ENCODE measurements at places on chromosomes 3 and 15. TPM values are rescaled to one million over a fixed set of nuclear protein-coding genes. Genes with fewer than 3 reads are reported as not detected.

Gene FILIP1L
- 0.24 TPM for total RNA-seq

Gene OXSM
- total RNA-seq, result 11.4 TPM

Gene QARS1
- 281 TPM for total RNA-seq

- no peaks in the 10 kb centered on the region for H3K36me3 ChIP-seq
- DNase-seq, result no peak
- no peak overlapping the region for H3K27ac ChIP-seq
- peaks cover 12% of the 10 kb centered on the region for H3K27me3 ChIP-seq
Observed at GRCh38 chr3:186013312-186013711, 75.5 kb upstream of the TRA2B start.

DNA sequence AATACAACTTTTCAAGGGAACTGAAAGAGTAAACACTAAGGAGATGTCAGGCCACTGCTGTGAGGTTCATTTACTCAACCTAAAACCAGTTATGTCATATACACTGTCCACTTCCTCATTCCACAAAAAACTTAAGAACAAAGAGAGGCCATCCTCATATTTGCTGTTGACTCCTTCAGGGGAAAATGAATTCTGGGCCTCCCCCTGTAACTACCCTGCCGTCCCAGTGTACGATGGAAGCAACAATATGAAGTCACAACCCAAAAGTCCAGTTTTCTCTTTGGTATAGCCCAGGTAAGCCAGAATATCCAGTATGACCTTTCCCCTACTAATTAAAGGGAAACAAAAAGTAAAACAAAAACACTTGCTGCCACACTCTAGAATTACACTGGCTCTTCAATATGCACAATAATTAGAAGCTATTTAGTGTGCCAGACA is 16.2 kb downstream of the CEP152 start:
- no peak overlapping the region for H3K27ac ChIP-seq
- no peaks in the 10 kb centered on the region for H3K27me3 ChIP-seq
- H3K4me3 ChIP-seq, result no peak overlapping the region
- DNase-seq, result no peak
- peaks cover 47% of the 10 kb centered on the region for H3K36me3 ChIP-seq
- H3K4me1 ChIP-seq, result peaks cover 22% of the 10 kb centered on the region

DNA sequence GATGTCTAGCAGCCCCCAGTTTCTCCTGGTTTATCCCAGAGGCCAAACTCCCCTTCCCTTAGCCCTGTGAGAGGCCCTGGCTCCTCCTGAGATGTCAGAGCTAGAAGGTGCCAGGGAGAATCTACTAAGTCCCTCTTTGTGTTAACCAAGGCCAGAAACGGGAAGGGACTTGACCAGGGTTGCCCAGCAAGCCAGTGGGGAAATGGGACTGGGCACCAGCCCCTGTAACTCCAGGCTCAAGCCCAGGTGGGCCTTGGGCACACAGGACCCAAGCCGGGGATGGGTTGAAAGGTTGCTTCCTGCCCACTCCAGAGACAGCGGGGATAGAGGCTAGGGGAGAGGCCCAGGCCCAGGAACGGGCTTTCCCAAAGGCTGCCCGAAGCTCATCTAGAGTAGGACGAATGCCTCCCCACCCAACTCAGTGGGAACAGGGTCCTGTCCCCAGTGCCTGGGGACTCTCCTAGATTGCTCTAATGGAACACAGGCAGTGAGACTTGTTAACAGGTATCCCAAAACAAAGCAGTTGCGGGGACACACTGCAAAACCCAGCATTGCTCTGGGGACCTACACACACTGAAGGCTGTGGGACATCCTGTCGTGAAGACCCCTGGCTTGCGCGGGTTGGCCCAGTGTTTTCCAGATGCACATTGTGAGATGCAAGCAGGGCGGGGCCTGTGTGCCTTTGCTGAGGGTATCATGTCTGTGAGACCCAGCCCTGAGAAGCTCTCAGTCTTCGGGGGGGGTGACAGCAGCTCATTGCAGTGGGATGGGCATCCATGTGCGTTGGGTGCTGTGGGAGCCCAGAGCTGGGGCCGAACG is 12.9 kb upstream of the TXNRD3 start:
- no peak for DNase-seq
- H3K4me3 ChIP-seq, result no peak overlapping the region
- H3K27me3 ChIP-seq, result no peaks in the 10 kb centered on the region
- H3K4me1 ChIP-seq, result peaks cover 6% of the 10 kb centered on the region
- H3K36me3 ChIP-seq, result no peaks in the 10 kb centered on the region
- H3K27ac ChIP-seq, result no peak overlapping the region

DNA sequence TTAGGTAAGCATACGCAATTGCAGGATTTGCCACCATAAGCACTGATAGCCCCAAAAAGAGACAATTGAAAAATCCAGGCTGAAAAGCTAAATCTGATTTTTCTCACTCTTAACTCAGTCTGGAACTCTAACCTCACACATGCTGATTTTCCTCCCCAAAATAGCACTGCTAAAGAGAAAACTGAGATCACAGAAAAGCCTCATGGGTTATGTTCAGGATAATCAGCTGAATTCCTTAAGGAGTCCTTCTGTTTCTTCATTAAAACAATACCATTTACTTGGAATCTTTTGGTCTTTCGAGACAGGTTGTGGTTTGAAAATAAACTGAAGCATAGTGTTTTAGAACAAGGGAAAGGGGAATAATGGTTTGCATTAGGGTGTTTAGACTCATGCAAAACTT is 144.3 kb upstream of the LRRN1 start:
- DNase-seq, result no peak
- no peaks in the 10 kb centered on the region for H3K4me1 ChIP-seq
- no peak overlapping the region for H3K4me3 ChIP-seq
- no peaks in the 10 kb centered on the region for H3K27me3 ChIP-seq

DNA sequence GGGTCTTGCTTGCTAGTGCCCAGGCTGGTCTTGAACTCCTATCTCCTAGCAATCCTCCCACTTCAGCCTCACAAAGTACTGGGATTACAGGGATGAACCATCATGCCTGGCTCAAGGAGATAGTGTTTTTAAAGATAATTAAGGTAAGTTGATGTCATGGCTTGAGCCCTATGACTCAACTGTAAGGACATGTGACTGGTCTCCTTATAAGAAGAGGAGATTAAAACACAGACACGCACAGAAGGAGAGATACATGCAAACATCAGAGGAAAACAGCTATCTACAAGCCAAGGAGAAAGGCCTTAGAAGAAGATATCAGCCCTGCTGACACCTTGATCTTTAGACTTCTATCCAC is 220.4 kb upstream of the GADL1 start:
- no peaks in the 10 kb centered on the region for H3K36me3 ChIP-seq
- DNase-seq, result no peak
- H3K4me1 ChIP-seq, result no peaks in the 10 kb centered on the region
- no peak overlapping the region for H3K27ac ChIP-seq
- no peaks in the 10 kb centered on the region for H3K27me3 ChIP-seq
- H3K4me3 ChIP-seq, result no peak overlapping the region

Measured in activated naive CD4-positive, alpha-beta T cell treated with anti-CD3 and anti-CD28 coated beads for 36 hours (primary cell).